Mucosa of gallbladder (tissue), 1 donor: ENCODE measurements at places on chromosomes 11 and 22. TPM values are rescaled to one million over a fixed set of nuclear protein-coding genes. Genes with fewer than 3 reads are reported as not detected.

EI24 gene
- 77.3 TPM for total RNA-seq

MIOX gene
- total RNA-seq, result 1.6 TPM

P2RX3 gene
- total RNA-seq, result 0.40 TPM

NEU3 gene
- total RNA-seq, result 8.1 TPM

SCT gene
- not detected for total RNA-seq

HOATZ gene
- not detected for total RNA-seq

MUC5AC gene
- total RNA-seq, result 18.6 TPM

LRRC56 gene
- total RNA-seq, result 9.4 TPM

DERL3 gene
- total RNA-seq, result 6.2 TPM

- peak; percentile 94 for DNase-seq
These were observed 4.8 kb downstream of the TRIM3 start for GRCh38 chr11:6468712-6469495.

GRCh38 chr11:48087974-48088681, 107.8 kb downstream of the PTPRJ start:
- peak; percentile 63 for DNase-seq

DNA sequence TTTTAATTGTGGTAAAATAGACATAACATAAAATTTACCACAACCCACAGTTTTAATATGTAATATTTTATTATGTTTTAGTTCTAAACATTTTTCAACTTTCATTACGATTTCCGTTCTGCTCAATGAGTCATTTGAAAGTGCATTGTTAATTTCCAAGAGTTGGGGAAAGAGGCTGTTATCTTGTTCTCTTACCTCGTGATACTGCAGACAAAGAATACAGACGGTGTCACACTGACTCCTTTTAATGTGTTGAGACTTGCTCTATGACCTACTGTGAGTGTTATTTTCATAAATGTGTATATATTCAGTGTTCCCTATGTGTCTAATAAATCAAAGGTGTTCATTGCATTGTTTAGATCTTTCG, 10.8 kb upstream of the RAC2 start:
- DNase-seq, result no peak

DNA sequence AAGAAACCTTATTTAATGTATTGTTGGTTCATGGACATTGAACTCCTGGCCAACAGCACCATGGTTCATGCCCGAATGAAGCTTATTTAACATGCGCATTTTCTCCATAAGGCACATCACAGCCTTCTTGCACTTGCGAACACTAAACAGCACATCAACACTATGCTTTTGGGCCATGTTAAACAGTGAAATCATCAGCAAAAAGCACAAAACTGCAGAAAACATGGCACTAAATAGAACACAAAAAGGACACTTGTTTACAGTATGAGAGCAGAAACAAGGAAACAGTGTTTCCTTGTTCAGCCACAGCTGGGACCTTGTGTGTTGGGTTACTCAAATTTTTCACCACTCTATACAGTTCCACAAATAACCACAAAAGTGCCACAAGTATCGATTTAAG, 122.3 kb downstream of the MSANTD4 start:
- no peak for DNase-seq

DNA sequence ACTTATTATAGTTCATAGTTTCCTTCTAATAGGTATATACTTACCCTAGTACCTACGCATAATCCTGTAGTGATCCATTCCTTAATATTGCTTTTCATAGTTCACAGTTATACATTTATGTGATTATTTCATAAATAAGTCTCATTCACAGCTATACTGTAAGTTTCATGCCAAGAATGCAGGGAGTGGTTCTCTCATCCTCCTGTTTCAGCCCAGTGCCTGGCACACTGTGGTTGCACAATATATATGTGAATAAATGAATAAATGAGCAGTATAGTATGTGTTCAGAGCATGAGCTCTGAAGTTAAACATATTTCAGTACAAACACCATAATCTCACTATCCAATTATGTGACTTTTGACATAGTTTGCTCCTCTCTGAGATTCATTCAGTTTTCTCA, 115.8 kb downstream of the MAML2 start:
- DNase-seq, result no peak

- DNase-seq, result no peak
These were observed 2.6 kb upstream of the VWCE start for GRCh38 chr11:61297746-61298145.

DNA sequence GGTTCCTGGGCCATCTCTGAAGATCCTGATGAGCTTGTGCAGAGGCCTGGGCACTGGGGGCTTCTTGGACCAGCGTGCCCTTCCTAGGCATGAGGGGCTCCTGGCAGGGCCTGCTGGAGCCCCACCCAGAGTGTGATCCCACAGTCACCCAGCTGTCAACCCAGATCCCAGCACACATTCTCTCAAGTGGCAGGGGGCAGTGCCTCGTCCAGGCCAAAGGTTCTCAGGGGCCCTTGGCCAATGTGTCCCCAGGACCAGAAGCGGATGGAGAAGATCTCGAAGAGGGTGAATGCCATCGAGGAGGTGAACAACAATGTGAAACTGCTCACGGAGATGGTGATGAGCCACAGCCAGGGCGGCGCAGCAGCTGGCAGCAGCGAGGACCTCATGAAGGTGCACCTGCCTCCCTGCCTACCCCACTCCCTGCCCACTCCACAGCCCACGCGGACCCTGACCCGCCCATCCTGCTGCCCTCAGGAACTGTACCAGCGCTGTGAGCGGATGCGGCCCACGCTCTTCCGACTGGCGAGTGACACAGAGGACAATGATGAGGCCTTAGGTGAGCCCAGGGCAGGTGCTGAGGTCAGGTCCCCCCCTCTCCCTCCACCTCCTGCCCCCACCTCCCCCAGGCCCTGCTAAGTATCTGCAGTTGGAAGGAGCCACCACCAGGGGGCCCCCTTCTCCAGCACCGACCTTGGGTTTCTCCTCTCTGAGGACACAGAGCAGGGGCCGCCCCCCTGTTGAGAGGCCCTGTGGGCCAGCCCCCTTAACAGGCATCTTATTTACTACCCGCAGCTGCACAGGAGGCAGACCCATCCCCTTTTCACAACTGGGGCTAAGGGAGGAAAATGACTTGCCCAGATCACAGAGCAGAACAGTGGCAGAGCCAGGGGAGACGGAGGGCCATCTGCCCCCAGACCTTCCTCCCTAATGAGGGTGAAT, 14.7 kb downstream of the GGA1 start:
- DNase-seq, result peak; percentile 55
